Epithelial cell of umbilical artery (primary cell): ENCODE measurements at places on chromosomes 3 and 15. TPM values are rescaled to one million over a fixed set of nuclear protein-coding genes. Genes with fewer than 3 reads are reported as not detected.

PSTPIP1 gene
- not detected in 2 replicates for total RNA-seq

IQCF5 gene
- total RNA-seq: not detected in 2 replicates

COL6A5 gene
- not detected in 2 replicates for total RNA-seq

SHF gene
- total RNA-seq: 0.61 and 2.6 TPM in 2 replicates

COLQ gene
- total RNA-seq: 0.46 and 0.97 TPM in 2 replicates

ALG1L2 gene
- not detected in 2 replicates for total RNA-seq

CHRM5 gene
- not detected in 2 replicates for total RNA-seq

GNAT1 gene
- total RNA-seq: not detected in 2 replicates

CBLB gene
- total RNA-seq: 9.7 and 19.8 TPM in 2 replicates

B4GALT4 gene
- 3.9 and 7.1 TPM in 2 replicates for total RNA-seq

AEN gene
- total RNA-seq: 72.1 and 76.9 TPM in 2 replicates

TMC3 gene
- total RNA-seq: not detected in 2 replicates

FOXL2NB gene
- total RNA-seq: 0.30 TPM in 1 of 2 replicates, not detected in the other

ADCY5 gene
- under 0.01 TPM in 1 of 2 replicates, not detected in the other for total RNA-seq

NOX5 gene
- total RNA-seq: not detected in 2 replicates

KCNAB1 gene
- 0.32 and 2.0 TPM in 2 replicates for total RNA-seq

POTEB gene
- total RNA-seq: not detected in 2 replicates

KIF23 gene
- total RNA-seq: 34.1 and 44.5 TPM in 2 replicates

DNASE1L3 gene
- total RNA-seq: under 0.01 TPM in 1 of 2 replicates, not detected in the other

LRRIQ4 gene
- not detected in 2 replicates for total RNA-seq

PCOLCE2 gene
- 1.3 and 2.6 TPM in 2 replicates for total RNA-seq

EIF2A gene
- total RNA-seq: 167 and 315 TPM in 2 replicates

SEMA3G gene
- 39.5 and 61.1 TPM in 2 replicates for total RNA-seq

TUBGCP4 gene
- 12.7 and 17.9 TPM in 2 replicates for total RNA-seq

C3orf49 gene
- not detected in 2 replicates for total RNA-seq

BBS4 gene
- total RNA-seq: 6.2 and 11.6 TPM in 2 replicates

TASOR gene
- total RNA-seq: 52.3 and 55.5 TPM in 2 replicates

PODXL2 gene
- total RNA-seq: 4.4 and 12.7 TPM in 2 replicates

GOLGA6L7 gene
- total RNA-seq: not detected in 2 replicates

CCR1 gene
- not detected in 2 replicates for total RNA-seq

TAGLN3 gene
- not detected in 2 replicates for total RNA-seq

SLC28A2 gene
- total RNA-seq: not detected in 2 replicates

CLDN1 gene
- total RNA-seq: not detected in 2 replicates

CFAP100 gene
- total RNA-seq: not detected in 2 replicates

A4GNT gene
- total RNA-seq: not detected in 2 replicates

GOLGA8M gene
- total RNA-seq: 1.9 TPM in 1 of 2 replicates, not detected in the other

MEX3B gene
- 5.8 and 10.6 TPM in 2 replicates for total RNA-seq

GCNT3 gene
- total RNA-seq: not detected in 2 replicates

LNP1 gene
- total RNA-seq: 2.6 and 3.2 TPM in 2 replicates

MAGI1 gene
- total RNA-seq: 31.0 and 32.2 TPM in 2 replicates

ARGFX gene
- total RNA-seq: not detected in 2 replicates

RSRC1 gene
- 30.5 and 49.8 TPM in 2 replicates for total RNA-seq

SV2B gene
- total RNA-seq: not detected in 2 replicates

MTHFS gene
- 13.6 and 19.1 TPM in 2 replicates for total RNA-seq

CASR gene
- not detected in 2 replicates for total RNA-seq

XCR1 gene
- total RNA-seq: not detected in 2 replicates

ERC2 gene
- 1.9 and 3.0 TPM in 2 replicates for total RNA-seq

GABRR3 gene
- total RNA-seq: not detected in 2 replicates

TEX55 gene
- total RNA-seq: not detected in 2 replicates

IMPG2 gene
- 0.32 and 0.61 TPM in 2 replicates for total RNA-seq

GHRL gene
- total RNA-seq: not detected in 2 replicates
